IPS-NIHi11 (cell line): ENCODE measurements at places on chromosomes 4 and X.

DNA sequence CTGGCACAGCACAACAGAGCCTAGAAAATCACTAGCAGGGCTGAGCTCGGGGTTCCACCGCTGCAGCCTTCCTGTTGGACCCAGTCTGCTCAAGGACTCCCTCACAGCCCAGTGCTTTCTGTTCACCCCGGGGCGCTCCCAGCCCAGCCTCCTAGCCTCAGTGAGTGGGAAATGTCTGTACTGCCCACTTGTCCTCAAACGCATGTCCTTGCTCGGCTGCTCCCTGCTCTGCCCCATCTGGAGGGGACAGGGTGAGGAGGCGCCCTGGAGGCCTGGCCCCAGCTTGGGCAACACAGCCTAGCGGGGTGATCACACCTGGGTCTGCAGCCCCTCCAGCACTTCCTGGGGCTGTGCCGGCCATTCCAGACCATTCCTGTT lies 11.9 kb upstream of the CCNQ start:
- no peak for DNase-seq

DNA sequence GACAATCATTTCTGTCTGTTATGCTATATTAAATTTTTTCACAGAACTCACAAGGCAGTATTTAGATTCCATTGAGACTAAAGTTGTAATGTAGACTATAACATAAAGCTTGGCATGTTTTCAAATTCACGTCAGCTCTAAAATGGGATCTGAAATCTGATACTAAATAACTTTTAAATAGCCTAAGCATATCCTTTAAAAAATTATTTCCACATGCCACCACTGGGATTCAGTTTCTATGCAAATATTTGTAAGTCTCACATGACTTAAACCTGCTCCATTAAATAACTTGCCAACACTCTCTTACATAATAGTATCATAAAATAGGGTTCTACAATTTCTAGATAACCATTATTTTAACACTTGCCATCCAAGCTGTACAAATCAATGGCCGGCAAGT lies 32.4 kb downstream of the KLHL8 start:
- DNase-seq: peak; percentile 9

GRCh38 chr4:6854098-6854744 lies 55.4 kb upstream of the TBC1D14 start:
- DNase-seq: no peak

DNA sequence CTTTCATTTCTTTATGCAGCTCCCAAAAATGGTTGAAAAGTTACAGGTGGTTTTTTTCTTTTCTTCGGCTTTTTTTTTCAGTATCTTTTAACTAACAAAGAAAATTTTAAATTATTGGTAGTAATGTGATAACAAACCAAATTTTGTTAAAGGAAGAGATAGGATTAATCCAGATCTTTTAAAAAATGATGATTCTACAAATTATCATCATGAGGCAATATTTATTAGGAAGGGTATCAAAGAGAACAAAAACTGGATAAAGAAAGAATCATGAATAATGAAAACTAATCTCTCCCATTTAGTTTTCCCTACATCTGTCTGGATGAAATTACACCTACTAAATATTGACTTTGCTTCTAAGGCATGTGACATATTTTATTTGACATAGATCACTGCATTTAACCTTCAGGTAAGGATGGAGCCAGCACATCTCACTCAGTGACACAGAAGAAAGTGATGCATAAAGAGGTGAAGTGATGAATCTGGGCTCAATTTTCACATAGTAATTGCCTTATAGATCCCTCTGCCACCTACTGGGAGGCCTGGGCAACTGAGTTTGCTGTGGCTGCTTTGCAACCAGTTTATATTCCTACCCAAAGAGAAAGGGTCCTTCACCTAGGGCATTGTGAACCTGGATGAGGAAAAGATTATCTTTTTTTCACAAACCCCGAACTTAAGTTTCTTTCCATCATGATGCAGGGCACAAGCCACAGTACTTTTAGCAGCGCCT lies 155.6 kb downstream of the HNRNPD start:
- DNase-seq: peak; percentile 30

GRCh38 chr4:145103496-145103895 lies 5.4 kb downstream of the ABCE1 start:
- DNase-seq: no peak

DNA sequence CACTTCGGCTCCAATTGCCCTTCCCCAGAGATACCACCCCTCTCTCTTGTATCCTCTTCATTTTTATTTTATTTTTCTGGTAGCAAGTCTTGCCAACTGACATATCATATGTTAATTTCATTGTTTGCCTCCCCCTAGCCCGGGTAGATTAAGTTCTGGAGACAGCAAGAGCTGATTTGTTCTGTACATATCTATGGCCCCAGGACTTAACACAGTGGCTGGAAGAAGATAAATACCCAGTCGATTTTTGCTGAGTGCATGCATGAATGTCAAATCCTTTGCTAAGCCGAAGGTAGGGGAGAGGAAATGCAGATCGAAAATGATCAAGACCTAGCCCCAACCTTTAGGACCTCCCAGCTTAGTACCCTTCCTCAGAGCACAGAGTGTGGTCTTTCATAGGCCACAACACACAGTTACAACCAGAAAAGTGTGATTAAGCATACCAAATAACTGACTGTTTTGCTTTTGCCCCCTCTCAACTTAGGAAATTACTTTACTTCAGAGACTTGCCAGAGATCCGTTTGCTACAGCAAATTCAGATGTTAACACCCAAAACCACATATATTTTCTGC lies 58.7 kb upstream of the KLF3 start:
- no peak for DNase-seq

DNA sequence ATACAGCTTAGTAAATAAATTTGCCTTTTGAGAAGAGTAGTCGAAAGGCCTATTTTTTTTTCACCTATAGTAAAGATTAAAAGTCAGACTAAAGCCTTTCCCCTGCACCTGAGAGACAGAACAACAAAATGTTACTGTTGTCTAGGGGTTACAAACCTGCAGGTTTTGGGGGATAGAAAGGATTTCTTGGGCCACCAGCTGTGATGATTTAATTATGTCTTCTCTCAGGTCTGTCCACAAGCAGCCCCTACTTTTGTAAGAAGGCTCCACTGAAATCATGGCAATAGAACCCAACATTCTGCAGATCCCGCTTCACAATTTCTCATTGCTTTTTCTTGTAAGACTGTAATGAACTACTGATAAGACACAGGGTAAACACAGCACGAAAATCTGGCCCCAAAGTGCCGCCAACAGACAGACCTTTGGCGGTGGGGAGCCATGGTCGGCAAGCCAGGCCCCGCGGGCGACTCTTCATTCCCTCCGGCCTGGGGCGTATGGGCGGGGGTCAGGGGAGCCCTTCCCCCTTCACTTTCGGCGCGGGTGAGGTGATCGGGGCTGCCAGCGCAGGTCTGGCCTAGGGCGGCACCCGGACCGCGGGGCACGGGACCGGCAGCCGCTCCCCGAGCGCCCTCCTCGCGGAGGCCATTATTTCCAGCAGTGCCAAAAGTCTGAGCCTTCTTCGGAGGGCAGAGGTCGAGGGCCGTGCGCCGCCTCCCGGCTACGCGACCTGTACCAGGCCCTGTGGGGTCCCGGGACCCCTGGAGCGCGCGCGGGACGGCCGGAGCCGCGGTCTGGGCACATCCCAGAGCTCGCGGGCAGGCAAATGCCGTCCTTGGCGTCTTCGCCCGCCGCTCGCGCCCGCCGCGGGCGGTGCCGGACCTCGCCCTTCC lies 812 bp upstream of the KDM6A start:
- peak; percentile 42 for DNase-seq

- DNase-seq: no peak
Observed at GRCh38 chr4:173119818-173120217, 48.8 kb upstream of the GALNT7 start.

GRCh38 chr4:10456260-10456594 lies 999 bp downstream of the ZNF518B start:
- DNase-seq: no peak

- no peak for DNase-seq
Observed at GRCh38 chrX:130715299-130715698, 187.7 kb downstream of the ENOX2 start.

DNA sequence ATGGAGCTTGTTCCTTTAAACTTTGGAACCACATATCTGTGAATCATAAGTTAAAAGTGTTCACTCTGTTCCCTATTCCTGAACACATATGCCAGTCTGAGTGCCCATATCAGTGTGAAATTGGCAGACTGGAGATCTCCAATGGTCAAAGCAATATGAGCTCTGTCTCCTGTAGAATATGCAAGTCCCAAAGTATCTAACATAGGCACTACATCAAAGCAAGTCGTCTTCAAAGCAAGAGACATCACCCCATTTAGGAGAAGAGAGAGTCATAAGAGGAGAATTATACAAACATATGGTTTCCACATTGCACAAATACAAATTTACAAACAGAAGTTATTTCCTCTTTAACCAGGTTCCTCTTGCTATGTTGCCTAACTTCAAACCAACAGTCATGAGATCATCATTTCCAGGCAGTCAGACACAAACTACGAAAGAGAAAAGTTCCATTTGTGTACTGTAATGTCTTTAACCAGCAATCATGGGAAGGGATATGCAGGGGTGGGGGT lies 9.9 kb upstream of the GK start:
- DNase-seq: no peak

GRCh38 chrX:2894885-2895292 lies 34.2 kb downstream of the ARSD start:
- no peak for DNase-seq

DNA sequence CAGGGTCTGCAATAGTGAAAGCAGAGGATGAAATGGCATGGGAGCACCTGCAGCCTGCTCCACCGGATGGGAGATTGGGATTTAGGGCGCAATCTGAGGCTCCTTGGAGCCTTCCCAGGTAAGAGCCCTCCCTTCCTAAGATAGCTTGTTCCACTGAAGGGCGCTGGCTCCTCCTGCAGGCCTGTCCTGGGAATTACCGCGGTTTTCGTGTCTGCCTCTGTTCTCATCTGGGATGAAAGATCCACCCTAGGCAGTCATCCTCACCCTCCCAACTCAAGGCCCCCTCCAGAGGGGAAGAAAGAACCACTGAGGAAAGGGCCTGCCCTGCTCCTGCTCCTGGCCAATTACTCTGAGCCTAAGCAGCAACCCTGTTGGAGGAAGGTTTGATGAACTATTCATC lies 547.5 kb downstream of the SMARCA1 start:
- DNase-seq: peak; percentile 70

DNA sequence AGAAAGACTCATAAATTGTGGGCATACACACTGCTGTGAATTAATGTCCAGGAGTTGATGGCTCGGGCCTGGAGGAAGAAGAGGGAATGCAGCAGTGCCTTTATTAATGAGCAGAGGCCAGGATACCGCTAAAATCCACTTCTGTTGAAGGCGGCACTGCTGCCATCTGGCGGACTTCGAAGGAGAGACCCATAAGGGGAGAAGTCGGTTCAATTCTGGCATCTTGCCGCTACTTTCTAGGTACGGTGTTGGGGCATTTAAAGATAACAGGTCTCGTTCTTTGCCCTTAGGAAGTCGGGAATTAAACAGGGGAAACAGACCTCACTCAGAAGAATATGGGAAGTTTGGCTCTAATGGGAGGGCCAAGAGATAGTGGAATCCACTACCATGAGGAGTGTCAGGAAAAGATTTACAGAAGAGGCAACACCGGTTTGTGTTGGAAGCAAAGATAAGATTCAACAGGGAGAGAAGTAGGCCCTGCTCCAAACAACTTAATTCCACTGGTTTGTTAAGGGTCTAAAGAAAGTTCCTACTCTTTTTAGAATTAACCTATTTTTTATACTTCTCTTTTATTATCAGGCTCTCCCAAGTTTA lies 133.6 kb upstream of the GIMD1 start:
- DNase-seq: peak; percentile 62

GRCh38 chr4:169952236-169953002 lies 73.8 kb downstream of the MFAP3L start:
- no peak for DNase-seq

DNA sequence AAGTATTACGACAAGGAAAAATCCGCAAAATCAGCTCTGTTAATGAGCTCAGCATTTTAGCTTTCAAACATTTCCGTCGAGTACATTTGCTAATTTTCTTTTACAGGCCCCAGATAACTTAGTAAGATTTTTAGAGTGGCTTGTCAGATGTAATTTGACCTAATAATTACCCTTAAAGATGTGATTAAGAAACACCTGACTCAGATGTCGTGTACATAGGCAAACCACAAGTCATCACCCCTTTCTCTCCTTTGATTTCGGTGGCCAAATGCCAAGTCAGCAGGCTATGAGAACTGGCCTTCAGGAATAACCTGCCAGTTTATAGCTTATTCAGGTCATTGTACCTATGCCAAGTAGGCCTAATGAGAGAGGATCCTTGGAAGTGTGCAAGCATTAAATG lies 369.6 kb downstream of the PCDH7 start:
- peak; percentile 29 for DNase-seq

- no peak for DNase-seq
Observed at GRCh38 chr4:104795264-104795939, 300.7 kb upstream of the CXXC4 start.

DNA sequence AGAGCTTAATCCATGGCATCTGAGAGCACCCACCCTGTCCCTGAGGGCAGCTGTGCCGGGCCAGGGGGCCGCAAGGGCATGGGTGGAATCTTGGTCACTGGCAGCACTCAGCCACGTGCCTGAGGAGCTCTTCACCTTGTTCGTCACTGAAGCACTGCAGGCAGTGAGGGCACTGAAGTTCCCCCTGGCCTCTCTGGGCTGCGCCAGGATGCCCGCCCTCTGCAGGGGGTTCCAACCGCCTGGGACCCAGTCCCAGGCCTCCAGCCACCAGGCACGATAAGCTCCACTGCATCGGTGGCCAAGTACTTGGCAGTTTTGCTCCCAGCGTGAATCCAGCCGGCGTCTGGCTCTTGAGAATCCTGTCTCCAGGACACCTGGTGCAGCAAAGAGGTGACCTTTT lies 96.4 kb upstream of the MED14 start:
- DNase-seq: no peak

DNA sequence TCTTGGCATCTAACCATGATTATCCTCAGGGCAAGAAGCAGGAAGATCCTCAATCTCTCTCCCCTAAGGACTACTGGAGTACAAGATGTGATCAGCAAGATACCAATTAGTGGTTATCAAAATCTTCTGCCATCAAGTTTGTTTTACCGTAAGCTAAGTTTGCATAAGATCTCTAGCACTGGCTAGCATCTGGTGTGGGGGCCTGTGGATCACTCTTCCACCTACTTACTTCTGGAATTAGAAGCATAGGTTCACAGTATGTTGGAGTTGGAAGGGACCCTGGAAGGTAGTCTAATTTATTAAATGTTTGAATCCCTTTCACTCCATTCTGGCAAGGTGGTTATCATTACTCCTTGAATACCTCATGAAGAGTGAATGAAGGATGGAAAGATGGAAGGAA lies 93.3 kb upstream of the BANK1 start:
- DNase-seq: no peak
